ENCODE measurements at places on chromosomes 5 and 9.

GRCh38 chr9:89444274-89444673 is 53.6 kb downstream of the SEMA4D start:
- DNase-seq, result no peak

DNA sequence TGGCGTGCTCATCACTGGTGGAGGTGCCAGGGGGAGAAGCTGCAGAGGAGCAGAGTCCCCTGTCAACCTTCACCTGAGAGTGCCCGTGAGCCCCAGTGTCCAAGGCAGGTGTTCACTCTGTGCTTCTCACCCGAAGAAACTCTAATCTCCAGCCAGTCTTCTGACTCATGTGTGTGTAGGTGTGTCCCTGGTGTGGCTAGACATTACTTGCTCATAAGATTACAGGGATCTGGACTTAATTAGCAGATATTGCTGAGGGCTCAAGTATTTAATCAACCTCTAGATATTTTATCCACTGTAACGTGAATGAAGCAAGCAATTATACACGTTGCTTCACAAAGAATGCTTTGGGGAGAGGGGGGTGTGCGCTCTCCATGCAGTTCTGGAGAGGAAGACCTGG is 72.5 kb downstream of the MED10 start:
- DNase-seq, result no peak

DNA sequence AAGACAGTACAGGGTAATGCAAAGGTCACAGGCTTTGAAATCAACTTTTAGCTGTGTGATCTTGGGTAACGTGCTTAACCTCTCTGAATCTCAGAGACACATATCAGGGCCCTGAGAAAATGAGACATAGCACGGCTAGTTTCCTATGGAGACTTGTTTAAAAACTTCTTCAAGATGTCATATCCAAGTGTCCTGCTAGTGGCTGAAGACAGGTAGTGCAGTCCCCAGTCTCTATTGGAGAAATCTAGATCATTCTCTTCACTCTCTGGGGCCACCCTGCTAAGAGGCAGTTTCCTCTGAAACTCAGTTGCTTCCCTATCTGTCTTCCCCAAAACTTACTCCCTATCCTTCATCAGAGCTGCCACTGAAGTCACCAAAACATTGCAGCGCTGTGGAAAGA is 30.3 kb upstream of the GRXCR2 start:
- DNase-seq, result no peak

- DNase-seq, result peak; percentile 74
These were observed at the start of gene C5orf15 for GRCh38 chr5:133968204-133968980. TSS of gene C5orf15 (minus strand) at chr5:133968625. CDS start at chr5:133968584, 41 bp downstream.
